ENCODE measurements at places on chromosomes 2 and 18.

- no peak for DNase-seq
Observed at GRCh38 chr2:221502270-221503010, 69.7 kb downstream of the EPHA4 start.

- DNase-seq: no peak
Observed at GRCh38 chr2:22217881-22218280, 1094.1 kb downstream of the TDRD15 start.

GRCh38 chr2:239937866-239938640 is 87.1 kb downstream of the NDUFA10 start:
- DNase-seq: no peak

DNA sequence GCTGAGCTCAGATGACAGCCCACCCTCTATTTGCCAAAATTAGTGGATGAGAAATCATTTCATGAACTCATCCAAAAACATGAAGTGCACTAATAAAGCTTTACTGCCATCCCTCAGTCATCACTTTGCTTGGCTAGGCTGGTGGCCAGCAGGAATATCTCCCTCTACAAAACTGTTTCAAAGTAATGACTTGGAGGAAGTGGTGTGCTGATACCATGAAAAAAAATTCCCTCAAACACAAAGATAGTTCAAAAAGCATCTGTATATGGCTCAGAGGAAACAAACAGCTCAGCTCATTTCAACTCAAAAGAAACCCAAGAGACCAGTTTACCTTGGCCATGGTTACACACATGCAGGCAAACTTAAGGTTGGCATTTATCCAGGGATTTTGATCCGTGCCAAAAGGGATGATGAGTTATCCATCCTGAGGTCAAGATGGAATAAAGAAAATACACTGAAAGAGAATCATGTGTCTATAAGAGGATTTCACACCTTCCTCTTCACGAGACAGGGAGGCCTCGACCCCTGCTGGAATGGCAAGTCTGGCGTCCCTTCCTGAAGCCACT is 18.4 kb upstream of the WIPF1 start:
- DNase-seq: no peak

GRCh38 chr2:33136566-33136965 is 189.8 kb downstream of the LTBP1 start:
- DNase-seq: no peak

DNA sequence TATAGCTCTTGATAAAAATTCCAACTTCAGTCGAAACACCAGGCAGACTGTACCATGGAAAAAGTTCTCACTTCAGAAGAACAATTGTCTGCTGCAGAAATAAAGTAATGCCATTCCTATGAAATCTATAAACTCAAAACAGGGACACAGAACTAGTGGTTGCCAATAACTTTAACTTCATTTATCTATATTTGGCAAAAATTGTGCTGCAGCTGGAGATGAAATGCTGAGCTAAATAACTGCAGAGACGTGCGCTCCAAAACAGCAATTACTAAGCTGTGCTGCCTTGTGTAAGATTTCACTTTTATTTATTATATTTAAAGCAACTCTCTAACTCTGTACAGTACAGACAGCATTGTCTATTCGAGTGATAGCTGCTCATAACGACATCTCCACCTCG is 540.1 kb upstream of the ID2 start:
- DNase-seq: no peak

DNA sequence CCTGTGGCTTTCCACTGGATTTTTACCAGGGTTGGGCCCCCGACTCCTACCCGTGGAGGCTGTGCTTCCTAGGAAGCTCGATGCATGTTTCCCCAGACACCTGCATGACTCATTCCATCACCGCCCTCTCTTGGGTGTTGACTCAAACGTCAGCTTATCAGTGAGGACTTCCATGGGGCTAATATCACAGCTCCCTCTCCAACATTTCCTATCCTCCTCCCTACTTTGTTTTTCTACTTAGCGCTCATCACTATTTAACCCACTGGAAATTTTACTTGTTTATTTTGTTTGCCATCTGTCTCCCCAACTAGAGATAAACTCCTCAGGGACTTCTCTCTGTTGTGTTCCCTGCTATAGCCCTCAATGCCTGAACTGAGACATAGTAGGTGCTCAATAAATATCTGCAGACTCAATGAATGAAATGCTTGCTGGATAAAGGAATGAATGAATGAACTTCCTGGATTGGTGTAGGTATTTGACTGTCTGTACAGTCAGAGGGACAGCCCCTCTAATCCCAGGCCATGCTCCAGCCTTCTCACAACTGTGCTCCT is 89.7 kb upstream of the MSH2 start:
- no peak for DNase-seq

- DNase-seq: no peak
Observed at GRCh38 chr18:42242758-42243157, 287.7 kb downstream of the PIK3C3 start.

DNA sequence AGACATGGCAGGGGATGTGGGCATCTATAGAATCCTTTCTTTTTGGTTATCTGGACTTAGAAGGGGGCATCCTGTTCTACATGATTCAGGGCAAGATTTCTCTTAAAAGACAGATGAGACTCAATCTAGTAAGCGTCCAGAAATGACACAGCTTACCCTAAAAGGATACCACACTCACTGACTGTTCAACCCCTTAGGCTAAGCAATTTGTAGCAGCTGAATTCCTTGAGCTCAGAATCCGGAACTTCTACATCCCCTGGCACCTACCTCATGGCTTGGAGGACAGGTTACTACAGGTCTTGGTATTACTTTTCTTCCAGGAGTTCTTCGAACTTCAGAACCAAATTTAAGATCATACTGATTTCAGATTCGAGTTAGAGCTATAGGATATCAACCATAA is 138.4 kb downstream of the LAMA3 start:
- DNase-seq: no peak

- DNase-seq: no peak
Observed at GRCh38 chr2:161107265-161107664, 53.0 kb upstream of the TANK start.

DNA sequence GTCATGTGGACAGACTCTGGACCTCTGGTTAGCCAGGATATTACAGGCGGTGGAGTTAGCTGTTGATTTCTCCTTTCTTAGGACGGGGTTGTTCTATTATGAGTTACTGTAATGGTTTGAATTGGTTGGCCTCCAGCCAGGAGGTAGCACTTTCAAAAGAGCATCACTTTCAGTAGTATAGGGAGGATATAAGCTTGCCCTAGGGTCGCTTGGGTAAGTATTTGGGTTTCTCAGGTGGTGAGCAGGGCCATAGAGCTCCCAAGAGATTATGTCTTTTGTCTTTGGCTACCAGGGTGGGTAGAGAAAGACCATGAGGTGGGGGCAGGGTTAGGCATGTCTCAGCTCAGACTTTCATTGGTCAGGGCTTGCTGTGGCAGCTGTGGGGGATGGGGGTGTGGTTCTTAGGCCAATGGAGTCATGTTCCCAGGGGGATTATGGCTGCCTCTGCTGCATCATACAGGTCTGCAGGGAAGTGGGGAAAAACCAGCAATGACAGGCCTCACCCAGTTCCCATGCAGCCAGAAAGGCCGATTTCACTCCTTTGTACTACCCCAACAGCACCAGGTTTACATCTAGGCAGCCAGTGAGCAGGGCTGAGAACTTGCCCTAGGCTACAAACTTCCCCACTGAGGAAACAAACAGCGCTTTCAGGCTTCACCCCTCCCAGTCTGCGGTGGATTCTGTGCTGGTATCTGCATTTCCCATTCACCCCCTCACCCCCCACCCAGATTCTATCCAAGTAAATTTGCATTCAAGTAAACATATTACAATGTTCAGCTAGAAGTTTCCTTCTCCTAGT is 89.4 kb upstream of the SLC38A11 start:
- DNase-seq: no peak
